Fibroblast of skin of abdomen (primary cell): ENCODE measurements at places on chromosomes 2 and 18.

DNA sequence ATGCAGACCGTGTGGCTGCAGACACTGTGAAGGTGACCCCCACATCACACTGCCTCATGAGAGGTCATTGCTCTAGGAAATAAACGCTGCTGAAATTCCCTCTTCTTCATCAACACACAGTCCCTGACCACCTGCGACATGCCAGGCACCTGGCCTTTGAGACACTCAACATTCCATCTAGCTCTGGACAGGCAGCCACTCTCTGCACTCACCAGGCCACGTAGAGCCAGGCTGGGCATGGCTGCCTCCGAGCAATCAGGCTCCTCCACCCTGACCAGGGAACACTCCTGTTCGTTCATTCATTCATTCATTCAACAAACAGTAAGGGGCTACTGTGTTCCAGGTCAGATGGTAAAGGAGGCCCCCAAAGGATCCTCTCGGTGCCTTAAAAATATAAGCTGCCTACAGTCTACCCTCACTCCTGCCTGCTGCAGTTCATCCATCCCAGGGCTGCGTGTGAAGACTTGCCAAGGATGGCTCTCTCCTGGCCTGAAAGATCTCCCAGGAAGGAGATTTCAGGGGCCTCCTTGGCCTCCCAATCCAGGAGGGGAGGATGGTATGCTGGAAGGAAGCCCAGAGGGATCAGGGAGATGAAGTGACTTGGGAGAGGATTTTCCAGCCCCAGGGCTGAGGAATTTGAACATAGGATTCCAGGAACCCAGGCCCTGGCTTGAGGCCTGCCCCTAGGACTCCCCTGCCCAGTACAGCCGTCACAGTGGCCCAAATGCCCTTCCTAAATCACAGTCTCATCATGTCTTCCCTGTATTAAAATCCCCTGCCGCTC, 66.7 kb downstream of the TNS1 start:
- peak; percentile 92 for DNase-seq

DNA sequence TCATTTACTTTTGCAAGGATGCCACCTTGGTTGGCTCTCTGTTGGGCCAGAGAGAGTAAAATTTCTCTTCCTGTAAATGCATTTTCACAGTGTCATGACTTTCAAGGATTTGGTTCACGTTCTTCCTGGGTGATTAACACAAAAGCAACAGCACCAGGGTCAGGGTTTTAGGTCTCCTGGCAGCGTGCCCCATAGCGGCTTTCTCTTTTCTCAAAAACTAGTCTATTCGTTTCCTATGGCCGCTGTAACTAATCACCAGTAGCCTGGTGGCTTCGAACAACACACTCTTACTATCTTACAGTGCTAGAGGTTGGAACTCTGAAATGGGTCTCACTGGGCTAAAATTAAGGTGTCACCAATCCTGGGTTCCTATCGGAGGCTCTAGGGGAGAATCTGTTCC, 56.3 kb upstream of the ACMSD start:
- no peak for DNase-seq

DNA sequence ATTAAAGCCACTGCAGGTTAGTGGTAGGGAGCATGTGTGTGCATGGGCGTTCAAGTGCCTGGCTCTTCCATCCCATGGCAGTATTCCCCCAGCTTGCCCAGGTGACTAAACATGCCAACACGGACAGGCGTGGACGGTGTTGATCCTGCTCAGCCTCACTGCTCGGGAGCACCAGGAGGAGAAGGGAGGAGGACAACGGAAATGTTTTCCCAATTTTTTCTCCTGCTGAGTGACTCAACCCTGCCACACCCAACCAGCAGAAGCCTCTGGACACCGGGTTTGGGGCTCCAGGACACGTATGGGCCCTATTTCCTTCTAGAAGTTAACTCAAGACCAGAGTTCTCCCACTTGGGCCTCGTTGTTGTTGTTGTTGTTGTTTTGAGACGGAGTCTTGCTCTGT, 139.1 kb downstream of the CYP26B1 start:
- DNase-seq: no peak

DNA sequence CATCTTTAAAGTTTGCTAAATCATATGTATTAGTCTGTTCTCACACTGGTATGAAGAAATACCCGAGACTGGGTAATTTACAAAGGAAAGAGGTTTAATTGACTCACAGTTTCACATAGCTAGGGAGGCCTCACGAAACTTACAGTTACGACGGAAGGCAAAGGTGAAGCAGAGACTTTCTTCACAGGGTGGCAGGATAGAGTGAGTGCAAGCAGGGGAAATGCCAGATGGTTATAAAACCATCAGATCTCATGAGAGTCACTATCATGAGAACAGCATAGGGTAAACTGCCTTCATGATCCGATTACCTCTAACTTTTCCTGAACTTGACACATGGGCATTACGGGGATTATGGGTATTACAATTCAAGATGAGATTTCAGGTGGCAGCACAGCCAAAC, 1075.2 kb upstream of the NRXN1 start:
- no peak for DNase-seq

GRCh38 chr2:2046497-2046896, 284.6 kb downstream of the MYT1L start:
- no peak for DNase-seq
